ENCODE measurements at places on chromosomes 7 and 10. TPM values are rescaled to one million over a fixed set of nuclear protein-coding genes. Genes with fewer than 3 reads are reported as not detected.

The BUB3 gene
- total RNA-seq = 138 TPM

The ZNF282 gene
- 27.5 TPM for total RNA-seq

The GHRHR gene
- not detected for total RNA-seq

The KIAA1549 gene
- total RNA-seq = 16.0 TPM

DNA sequence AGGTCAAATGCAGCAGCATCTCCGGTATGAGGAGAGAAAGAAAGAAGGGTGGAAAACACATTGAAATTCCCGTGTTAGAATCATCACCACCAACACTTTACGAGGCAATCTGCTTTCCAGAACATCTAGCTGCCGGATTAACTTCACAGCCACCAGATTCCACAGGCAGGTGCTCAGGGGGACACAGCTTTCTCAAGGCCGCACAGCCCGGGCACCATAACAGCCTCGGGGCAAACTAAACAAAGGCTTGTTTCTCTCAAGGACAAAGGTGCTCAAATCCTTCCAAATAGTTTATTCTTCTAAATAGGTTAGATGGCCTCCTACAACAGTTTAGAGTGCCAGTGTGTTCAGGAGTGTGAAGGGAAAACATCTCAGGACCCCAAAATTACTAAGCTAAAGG, 156.3 kb downstream of the DIP2C start:
- DNase-seq = no peak

- peak; percentile 79 for DNase-seq
Measured at GRCh38 chr10:118423800-118424442, 81.8 kb upstream of the FAM204A start.

DNA sequence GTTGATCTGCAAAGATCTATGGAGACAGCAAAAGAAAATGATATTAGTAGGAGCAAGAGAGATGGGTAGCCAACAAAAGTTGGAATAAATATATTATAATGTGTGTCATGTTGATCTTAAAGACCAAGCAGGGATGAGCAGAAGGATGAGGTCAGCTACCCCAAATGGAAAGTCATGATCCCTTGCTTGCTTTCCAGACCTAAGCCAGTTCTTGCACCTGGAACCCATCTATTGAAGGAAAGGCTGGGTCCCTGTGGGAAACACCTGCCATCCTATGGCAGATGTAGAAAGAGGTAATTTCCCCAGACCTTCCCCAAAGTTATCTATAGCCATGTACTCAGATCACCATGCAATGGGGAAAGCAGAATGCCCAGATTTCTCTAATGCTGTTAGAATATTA, 52.5 kb downstream of the LYZL2 start:
- no peak for DNase-seq

DNA sequence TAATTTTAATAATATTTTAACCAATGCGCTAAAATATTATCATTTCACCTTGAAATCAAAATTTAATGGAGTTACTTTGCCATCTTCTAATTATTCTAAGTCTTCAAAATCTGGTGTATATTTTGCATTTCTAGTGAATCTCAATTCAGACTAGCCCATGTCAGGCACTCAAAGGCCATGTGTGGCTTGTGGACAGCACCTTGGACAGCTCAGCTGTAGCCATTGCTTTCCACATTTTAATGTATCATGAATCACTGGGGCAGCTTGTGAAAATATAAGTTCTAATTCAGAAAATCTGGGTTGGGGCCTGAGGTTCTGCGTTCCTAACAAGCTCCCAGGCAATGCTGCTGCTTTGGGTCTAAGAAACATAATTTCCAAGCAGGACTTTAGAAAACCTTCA, 57.2 kb downstream of the MGAM2 start:
- DNase-seq = peak; percentile 36

DNA sequence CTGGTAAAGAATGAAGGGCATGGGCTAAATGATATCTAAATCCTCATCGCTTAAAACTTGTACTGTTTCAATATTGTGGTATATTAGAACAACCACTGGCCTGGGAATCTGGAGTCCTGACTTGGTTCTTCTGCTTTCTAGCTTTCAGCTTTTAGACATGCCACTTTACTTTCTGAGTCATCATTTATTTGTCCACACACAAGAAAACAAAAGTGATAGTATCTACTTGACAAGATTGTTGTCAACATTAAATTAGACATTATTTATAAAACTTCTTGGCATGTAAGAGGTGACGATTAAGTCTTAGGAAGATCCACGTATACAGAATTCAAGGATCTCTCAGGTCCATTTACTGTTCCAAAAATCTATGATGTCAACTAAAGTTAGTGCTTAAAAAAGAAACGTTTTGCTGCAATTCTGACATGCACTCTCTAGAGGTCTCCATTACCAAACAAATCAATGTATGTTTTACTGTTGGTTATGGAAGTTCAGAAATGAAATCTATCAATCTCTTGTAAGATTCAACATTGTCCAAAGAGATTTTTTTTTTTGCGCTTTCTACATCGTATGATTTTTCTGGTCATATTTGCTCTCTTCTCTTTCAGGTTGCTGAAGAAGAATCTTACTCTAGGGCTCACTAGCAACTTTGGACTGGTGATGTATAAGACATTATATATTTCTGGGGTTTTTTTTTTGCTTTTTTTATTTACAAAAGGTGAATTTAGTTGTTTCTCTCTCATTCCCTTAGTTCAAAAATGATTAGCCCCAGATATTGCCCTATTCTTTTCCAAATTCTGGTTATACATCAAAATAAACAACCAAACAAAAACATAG, 53.6 kb upstream of the DYNC1I1 start:
- peak; percentile 40 for DNase-seq

DNA sequence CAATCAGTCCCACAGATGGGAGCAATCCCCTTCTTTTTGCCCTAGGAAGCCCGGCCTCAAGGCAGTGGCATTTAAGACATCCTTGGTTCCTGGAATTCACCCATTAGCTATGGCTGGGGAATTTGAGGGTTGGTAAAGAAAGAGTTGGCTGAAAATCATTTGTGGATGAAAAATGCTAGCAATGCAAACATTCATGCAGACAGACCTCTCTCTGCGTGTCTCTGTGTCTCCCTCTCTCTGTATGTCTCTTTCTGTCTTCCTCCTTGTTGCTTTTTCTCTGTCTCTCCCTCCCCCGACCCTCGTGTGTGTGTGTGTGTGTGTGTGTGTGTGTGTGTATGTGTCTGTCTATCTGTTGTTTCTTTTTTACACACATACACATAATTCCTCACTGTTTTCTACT, 19.4 kb downstream of the LDB3 start:
- DNase-seq = no peak

Measured in myocyte (in vitro differentiated cells).